ENCODE measurements at places on chromosomes 11 and 22.

GRCh38 chr11:125625225-125625629 is 264 bp downstream of the CHEK1 start:
- DNase-seq = no peak

- DNase-seq = no peak
These were observed 20.0 kb upstream of the ADA2 start for GRCh38 chr22:17239156-17239701.

- DNase-seq = no peak
These were observed 33.8 kb downstream of the RTN4R start for GRCh38 chr22:20234314-20234682.

DNA sequence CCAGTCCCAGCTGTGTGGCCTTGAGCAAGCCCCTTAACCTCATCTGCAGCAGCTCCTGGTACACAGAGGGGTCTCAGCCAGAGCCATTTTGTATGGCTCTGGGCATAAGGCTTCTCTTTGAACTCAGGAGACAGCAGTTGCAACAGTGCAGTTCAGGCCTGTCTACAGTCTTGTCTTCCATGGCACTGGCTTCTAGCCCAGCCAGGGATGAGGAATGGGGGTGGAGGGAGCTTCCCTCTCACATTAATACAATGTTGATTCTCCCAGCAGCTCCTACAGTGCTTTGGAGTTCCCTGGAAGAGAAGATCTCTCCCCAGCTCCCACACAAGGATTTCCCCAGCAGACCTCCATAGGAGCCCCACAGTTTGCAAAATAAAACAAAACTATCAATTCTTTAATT is 350.2 kb downstream of the BUD13 start:
- no peak for DNase-seq

GRCh38 chr11:58575377-58576020 is at the start of gene LPXN:
LPXN (minus strand) TSS chr11:58575856; CDS start chr11:58575772, 84 bp downstream.
- DNase-seq = peak; percentile 51

GRCh38 chr11:73295241-73295995 is 12.7 kb upstream of the ARHGEF17 start:
- peak; percentile 71 for DNase-seq

- no peak for DNase-seq
These were observed 194 bp downstream of the SF1 start for GRCh38 chr11:64778223-64778472.

GRCh38 chr11:16572945-16573344 is 165.5 kb upstream of the C11orf58 start:
- DNase-seq = no peak

- DNase-seq = no peak
These were observed 43.7 kb upstream of the SUSD2 start for GRCh38 chr22:24137595-24137994.

- DNase-seq = no peak
These were observed 6.9 kb upstream of the COPB1 start for GRCh38 chr11:14506532-14506931.

DNA sequence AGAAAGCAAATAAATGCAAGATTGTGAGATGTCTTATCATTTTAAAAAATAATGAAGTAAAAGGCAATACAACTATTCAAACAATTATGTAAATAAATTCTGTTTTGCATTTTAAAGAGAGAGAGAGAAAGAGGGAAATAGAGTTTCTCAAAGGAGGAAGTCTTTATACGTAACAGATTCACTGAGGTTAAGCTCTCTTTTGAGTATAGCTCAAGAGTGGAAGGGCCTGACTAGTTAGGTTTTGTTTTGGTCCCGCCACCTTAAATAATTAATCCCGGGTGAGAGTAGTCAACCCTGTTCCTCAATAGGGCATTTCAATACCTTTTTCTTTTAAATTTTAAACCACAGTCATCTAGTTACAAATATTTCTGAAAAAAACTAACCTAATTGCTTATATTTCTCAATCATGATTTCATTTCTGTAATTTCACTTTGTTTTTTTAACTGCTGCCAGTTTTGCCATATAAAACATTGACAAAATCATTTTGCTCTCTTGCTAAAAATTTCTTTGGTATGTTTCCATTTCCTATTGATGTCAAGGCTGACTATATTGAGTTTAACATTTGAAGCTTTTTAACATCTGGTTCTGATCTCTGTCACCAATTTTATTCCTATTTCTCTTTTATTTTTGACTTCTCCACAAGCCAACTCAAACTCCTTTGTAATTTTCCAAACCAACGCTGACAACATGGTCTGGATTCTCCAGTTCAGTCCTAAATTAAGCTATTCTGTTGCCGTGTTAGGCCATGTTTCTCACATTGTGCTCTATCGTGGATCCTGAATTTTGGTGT is 10.3 kb downstream of the OR10D3 start:
- no peak for DNase-seq

GRCh38 chr11:85596886-85597285 is 30.3 kb downstream of the DLG2 start:
- no peak for DNase-seq

GRCh38 chr22:35914665-35915476 is 113.8 kb downstream of the RBFOX2 start:
- no peak for DNase-seq

- no peak for DNase-seq
These were observed 4.0 kb downstream of the OOSP4A start for GRCh38 chr11:59967677-59968394.

- DNase-seq = no peak
These were observed 120.1 kb upstream of the SLC5A12 start for GRCh38 chr11:26841818-26842473.

Data from activated T-cell treated with anti-CD3 and anti-CD28 coated beads, Interleukin-2, amount 50 U/mL, for 4 hours (primary cell).